ENCODE measurements at places on chromosomes 12 and 14. TPM values are rescaled to one million over a fixed set of nuclear protein-coding genes. Genes with fewer than 3 reads are reported as not detected.

DNA sequence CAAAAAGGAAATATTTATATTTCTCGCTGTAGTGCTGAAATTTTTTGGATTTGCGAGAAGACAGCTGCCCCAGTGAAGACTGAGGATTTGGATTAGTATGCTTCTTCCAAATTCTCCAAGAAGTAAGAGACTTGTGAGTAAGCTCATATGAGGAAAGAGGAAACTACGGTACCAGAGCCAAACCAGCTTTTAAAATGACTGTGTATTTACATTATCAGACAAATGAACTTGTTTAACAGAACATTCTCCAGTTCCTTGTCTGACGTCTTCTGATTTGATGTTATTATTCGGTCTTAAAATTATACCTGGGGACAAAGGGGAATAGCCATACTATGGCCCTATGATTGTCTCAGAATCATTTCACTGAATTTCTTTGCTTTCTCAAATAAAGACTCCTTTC lies 8.0 kb downstream of the CLEC12B start:
- no peak for DNase-seq

DNA sequence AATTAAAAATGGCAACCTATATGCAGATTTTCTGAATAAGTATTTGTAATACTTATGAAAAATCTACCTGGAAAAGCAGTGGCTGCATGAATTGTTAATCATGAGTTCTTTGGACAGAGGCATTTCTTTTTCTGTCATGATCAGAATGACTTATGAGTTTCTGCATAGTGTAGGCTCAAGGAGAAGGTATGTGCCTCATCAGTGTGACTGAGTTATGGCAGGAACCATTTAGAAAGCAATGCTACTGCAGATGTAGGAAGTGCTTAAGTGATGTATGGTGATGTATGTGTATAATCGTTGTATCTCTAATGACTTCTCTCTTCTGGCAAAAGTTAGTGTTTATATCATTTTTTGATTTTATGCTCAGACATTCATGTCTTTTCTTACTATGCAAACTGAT lies 816.4 kb upstream of the FBXO33 start:
- no peak for DNase-seq

DNA sequence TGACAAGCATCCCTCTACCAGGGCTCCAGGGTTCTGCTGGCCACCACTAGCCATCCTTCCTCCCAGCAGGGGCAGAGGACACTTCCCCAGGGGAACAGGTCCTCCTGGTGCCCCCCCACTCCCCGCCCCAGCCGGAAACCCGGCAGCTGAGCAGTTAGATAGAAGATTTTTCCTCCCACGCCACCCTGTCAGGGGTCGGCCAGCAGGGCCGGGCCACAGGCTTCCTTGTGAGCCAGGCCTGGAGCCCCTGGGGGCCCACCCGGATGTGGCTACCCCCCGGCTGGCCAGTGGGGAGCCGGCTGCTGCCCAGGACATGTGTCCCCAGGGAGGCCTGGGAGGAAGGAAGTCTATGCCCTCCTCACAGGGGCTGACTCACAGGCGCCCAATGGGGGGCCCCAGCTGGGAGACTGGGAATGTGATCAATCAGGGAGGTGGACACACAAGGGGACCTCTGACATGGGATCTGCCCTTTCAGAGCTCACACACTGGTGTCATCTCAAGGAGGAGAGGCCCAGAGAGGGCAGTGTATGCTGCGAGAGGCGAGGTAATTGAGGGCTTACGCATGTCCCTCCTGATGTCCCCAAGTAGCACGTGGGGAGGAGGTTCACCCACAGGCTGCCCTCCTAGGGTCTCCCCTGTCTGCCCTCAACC lies 4.2 kb downstream of the SH2B3 start:
- peak; percentile 35 for DNase-seq

GALNT6 gene
- not detected for total RNA-seq

GRCh38 chr12:124177276-124177950 lies 117.5 kb upstream of the RFLNA start:
- DNase-seq: no peak

LAG3 gene
- 2.9 TPM for total RNA-seq

POTEM gene
- not detected for total RNA-seq

SLC5A8 gene
- not detected for total RNA-seq

- DNase-seq: peak; percentile 3
Observed at GRCh38 chr14:37870632-37871346, 275.4 kb downstream of the TTC6 start.

DNA sequence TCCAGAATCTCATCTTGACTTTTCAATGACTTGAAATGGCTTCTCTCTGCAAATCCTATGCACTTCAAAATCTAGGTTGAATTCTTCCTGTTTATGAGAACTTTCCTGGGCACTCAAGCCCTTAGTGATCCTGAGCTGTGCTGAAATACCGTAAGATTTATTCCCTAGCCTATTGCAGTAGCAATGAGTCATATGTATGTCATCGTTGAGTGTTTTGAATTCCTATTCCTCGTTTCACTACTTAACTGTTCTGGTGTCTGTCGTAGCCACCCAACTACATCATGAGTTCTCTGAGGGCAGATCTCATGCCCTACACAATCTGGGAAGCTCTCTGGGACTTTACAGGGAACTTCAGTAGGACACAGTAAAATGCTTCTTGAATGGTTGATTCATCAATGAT lies 190.8 kb upstream of the TMEM132C start:
- no peak for DNase-seq

All from neural progenitor cell (in vitro differentiated cells).